Renal pelvis (tissue), 12 donors: ENCODE measurements at places on chromosomes 5 and 9. TPM values are rescaled to one million over a fixed set of nuclear protein-coding genes. Genes with fewer than 3 reads are reported as not detected.

Gene GNA14
- polyA plus RNA-seq = 13.6 TPM

- DNase-seq = no peak
These were observed 48.3 kb downstream of the C9 start for GRCh38 chr5:39315995-39316394.

- no peak for DNase-seq
These were observed 10.0 kb downstream of the DMXL1 start for GRCh38 chr5:119080936-119081335.

DNA sequence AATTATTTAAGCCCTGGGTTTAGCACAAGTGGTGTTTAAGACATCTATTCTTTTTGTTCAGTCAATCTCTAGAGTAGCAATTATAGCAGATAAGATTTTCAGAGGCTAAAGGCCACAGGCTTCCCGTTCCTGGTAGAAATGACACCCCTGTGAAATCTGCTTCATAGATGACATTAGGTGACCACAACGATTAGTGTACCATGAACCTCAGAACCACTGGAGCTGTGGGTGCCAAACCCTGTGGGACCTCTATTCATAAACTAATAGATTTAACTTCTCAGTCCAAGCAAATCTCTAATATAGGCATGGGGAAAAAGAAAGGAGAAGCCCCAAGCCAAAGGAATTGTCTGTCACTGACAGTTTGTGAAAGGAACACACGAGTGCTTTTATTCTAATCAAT lies 207.4 kb downstream of the ARRDC3 start:
- no peak for DNase-seq

Gene FBXL7
- polyA plus RNA-seq = 25.7 TPM
